ENCODE measurements at places on chromosomes 1 and 21.
A peak's percentile ranks its signal among the peaks of the same experiment; 100 is the strongest.

DNA sequence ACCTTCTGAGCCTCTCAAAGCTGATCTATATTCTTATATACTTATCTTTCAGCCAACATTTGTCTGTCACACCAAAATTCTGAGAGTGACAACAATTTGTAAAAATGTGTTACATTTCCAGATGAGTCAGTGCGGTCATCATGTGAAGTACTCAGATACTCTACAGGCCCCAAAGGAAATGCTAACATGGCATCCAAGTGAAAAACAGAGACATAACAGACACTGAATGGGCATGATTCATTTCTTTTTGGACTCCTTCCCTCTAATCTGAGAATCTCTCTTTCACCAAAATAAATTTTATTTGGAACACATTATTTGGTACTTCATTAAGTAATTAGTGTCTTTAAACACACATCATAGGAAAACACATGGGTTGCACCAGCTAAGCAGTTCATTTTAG lies 96.6 kb downstream of the SLC44A5 start:
- DNase-seq = no peak

DNA sequence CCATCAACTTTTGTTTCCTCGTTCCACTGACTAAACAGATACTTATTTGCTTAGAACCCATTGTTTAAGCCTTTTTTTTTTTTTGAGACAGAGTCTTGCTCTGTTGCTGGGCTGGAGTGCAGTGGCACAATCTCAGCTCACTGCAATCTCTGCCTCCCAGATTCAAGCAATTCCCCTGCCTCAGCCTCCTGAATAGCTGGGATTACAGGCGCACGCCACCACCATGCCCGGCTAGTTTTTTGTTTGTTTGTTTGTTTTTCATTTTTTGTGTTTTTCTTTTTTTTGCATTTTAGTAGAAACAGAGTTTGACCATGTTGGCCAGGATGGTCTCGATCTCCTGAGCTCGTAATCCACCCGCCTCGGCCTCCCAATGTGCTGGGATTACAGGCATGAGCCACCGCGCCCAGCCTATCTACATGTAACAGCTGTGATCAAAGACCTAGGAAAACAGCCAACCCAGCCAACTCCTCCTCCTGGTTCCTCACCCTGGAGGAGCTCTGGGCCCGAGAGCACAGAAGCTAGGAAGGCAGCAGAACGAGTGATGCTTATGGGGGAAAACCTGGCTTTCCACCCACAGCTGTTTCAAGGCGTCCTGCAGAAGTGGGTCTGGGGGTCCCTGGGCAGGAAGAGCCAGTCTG lies 32.9 kb downstream of the KCNN3 start:
- DNase-seq = no peak

- DNase-seq = peak; percentile 33
Observed at GRCh38 chr1:214280386-214281020, 456 bp upstream of the SMYD2 start.

- DNase-seq = no peak
Observed at GRCh38 chr1:228833911-228834688, 98.8 kb downstream of the RHOU start.

DNA sequence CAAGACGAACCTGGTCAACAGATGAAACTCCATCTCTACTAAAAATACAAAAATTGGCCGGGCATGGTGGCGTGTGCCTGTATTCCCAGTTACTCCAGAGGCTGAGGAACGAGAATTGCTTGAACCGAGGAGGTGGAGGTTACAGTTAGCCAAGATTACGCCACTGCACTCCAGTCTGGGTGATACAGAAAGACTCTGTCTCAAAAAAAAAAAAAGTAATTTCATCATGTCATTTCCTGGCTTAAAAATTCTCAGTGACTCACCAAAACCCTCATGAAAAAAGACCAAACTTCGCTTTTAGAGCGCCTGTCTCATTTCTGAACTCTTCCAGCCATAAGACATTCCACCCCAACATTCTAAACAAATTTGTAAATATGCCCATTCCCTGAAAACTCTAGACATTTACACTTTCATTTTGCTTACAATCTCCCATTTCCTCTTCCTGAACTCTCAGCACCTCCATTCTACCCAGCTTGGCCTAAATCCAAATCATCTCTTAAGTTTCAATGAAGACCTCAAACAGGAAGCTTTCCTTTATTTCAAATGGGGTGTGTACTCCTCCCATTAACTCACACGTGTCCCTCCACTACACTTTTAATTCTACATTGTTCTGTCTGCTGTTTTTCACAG lies 50.5 kb upstream of the PRRC2C start:
- peak; percentile 33 for DNase-seq

DNA sequence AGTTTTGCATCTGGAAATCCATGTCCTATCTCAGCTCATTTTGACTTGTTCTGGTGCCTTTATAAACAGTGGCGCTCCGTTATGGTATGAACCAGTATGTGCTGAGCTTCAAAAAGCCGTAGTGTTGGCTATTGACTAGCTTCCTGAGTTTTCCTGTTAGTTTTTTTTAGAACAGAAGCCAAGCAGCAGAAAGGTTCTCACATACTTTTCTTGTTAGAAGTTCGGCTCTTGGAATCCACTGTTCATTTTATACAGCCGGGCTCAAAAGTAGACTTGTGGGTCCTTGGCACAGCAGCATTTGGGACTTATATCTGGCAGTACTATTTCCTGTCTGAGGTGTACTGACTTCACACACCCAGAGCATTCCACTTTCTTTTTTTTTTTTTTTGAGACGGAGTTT lies 63.8 kb downstream of the TBCE start:
- peak; percentile 26 for DNase-seq

All from hepatic stellate cell (primary cell).